ENCODE measurements at places on chromosomes 7 and 10.

DNA sequence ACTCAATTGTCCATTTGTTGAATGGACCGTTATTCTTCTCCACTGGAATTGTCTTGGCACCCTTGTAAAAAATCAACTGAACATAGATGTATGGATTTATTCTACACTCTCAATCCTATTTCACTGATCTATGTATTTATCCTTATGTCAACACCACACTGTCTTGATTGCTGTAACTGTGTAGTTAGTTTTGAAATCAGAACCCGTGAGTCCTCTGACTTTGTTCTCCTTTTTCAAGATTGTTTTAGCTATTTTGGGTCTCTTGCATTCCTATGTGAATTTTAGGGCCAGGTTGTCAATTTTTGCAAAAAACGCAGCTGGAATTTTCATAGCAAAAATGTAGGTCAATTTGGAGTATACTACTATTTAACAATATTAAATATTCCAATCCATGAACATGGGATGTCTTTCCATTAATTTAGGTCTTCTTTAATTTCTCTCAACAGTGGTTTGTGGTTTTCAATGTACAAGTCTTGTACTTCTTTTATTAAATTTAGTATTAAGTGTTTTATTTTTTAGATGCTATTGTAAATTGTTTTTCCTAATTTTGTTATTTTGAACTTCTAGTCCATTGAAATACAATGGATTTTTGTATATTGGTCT lies 10.0 kb downstream of the CAMK2B start:
- no peak for DNase-seq

DNA sequence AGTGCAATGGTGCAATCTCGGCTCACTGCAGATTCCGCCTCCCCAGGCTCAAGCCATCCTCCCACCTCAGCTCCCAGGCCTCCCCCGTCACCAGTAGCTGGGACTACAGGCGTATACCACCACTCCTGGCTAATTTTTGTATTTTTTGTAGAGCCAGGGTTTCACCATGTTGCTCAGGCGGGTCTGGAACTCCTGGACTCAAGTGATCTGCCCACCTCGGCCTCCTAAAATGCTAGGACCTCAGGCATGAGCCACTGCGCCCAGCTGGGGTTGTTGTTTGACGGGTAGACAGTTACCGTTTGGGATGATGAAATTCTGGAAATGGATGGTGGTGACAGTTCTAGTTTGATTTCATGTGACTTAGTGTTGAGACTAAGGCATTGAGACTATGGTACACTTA lies 15.3 kb downstream of the CALML3 start:
- no peak for DNase-seq

DNA sequence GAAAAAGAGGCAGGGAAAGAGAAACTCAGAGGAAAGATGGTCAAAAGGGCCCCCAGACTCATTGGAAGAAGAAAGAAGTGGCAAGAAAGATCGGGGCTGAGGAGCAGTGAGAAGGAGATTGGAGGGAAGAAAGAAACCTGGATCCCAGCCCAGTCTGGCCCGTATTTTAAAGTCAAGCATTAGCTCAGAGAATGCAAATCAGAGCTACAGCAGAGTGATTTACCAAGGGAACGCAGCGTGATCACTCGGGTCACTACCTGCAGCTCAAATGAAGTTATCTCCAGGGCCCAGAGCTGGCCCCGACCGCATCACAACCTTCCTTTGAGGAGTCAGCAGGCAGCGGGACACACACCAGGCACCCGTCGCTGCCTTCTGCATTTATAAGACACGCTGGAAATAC lies 72.8 kb downstream of the CARD11 start:
- no peak for DNase-seq

- DNase-seq = no peak
These were observed 340.1 kb downstream of the NXPH1 start for GRCh38 chr7:8773518-8773917.

DNA sequence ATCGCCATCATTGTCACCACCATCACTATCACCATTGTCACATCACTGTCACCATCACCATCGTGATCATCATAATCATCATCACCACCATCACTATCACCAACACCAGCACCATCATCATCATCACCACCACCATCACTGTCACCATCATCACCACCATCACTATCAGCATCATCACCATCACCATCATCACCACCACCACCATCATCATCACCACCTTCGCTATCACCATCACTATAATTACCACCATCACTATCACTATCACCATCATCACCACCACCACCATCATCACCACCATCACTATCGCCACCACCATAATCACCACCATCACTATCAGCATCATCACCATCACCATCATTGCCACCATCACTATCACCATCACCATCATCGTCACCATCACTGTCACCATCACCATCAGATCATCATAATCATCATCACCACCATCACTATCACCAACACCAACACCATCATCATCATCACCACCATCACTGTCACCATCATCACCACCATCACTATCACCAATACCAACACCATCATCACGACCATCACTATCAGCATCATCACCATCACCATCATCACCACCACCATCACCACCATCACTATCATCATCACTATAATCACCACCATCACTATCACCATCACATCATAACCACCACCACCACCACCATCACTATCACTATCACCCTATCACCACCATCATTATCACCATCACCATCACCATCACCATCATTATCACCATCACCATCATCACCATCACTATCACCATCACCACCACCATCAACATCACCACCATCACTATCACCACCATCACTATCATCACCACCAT lies 6.0 kb upstream of the GNA12 start:
- DNase-seq = no peak

GRCh38 chr10:8511026-8511425 lies 456.5 kb downstream of the GATA3 start:
- no peak for DNase-seq

DNA sequence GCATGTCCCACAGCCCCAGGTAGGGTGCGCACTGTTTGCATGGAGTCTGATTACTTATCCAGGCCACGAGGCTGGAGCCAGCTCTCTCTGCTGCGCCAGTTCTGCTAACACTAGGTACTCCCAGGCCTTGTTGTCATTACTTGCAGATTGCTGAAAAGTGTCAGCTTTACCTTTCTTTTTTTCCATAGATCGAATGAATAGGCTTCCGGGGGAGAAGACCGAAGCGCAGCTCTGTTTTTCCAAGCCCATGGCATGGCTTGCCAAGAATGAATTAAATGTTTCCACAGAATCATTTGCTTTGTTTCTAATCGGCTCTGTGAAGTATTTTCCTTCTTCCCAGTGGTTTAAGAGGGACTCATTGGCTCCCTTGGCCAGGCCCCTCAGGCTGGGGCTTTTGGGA lies 285.8 kb downstream of the BMPER start:
- DNase-seq = no peak

GRCh38 chr7:51229106-51229537 lies 87.5 kb downstream of the COBL start:
- no peak for DNase-seq

GRCh38 chr10:105063796-105064195 lies 422.7 kb downstream of the SORCS3 start:
- DNase-seq = no peak

GRCh38 chr10:121085367-121085766 lies 234.2 kb downstream of the WDR11 start:
- no peak for DNase-seq

Data from CD4-positive, alpha-beta T cell (primary cell).